ENCODE measurements at places on chromosomes 3 and 15.

DNA sequence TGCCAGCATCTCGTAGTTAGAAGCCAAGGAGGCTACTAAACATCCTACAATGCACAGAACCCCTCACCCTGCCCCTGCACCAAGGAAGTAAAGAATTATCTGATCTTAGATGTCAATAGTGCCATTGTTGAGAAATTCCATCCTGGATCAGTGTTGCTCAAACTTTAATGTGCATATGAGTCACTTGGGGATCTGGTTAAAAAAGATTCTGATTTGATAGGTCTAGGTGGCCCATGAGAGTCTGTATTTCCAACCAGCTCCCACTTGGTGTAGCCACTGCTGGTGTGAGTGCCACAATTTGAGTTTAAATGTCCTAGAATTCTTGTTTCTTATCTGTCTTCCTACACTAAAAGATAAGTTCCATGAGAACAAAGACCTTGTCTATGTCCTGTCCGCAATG, 43.7 kb downstream of the TMEM45A start:
- no peak for DNase-seq

- no peak for DNase-seq
Observed at GRCh38 chr15:80777826-80778620, 1.1 kb upstream of the CEMIP start.

GRCh38 chr3:169581633-169582032, 81.9 kb downstream of the MECOM start:
- DNase-seq: no peak

DNA sequence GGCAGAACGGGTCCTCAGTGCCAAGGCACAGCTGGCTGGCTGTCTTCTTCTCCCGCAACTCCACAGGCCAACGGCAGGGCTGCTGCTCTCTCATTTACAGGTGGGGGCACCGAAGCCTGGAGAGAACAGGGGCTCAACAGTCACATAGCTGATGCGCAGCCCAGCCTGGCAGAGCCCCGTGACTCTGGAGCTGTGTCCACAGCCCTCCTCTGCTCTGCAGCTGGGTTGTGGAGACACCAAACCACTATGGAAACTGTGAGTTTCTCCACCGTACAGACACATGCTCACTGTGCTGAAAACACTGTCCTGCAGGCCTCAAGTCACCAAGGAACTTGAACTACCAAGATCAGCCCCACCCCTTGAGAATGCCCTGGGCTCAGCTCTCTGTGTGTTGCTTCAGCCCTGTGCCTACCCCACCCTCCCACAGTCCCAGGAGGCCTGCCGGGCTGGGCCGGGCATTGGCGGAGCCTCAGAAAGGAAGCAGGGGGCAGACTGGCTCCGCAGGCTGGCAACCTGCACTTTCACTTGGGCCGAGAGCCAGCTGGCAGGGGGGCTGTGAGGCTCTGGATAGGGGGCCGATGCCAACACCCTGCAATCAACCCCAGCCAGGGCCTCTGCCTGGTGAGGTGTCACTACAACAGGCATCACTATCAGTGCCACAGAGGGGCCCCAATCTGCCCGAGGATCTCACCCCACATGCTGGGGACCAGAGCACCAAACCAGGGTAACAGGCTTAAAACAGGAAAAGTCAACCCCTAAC, 113.7 kb upstream of the RPL32 start:
- no peak for DNase-seq

GRCh38 chr15:99720533-99720932, 12.7 kb downstream of the LYSMD4 start:
- no peak for DNase-seq

DNA sequence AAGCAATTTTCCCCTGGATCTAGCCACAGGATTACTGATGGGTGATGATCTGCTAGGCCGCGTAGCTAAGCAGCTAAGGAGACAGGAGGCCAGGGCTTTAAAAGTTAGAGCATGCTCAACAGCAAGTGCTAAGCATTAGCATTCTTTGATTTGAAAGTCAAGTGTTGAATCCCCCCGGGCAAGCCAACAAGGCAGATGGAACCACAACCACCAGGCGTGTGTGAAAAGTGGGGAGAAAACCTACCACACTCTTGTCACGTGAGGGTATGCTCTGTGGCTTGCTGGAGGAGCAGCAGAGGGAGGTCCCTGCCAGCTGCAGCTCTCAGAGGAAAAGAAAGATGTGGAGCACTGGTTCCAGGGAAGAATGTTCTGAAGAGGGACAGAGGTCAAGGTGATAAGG, 20.9 kb downstream of the SLC51A start:
- no peak for DNase-seq

DNA sequence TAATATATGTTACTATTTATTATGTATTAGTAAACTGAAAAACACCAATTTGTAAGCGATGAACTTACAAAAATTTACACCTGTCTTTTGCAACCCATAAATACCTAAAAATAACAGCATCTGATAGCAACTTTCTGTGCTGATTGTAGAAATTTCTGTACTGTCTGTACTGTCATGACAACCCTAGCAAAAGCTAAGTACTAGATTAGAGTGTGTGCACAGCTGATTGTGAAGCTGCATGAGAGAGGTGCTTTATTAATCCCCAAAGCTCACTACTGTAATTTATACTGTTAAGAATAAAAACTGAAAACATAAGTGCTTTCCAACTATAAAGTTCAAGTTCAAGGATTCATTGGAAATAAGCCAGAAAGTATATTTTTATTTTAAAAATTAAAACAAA, 815 bp downstream of the BCL2A1 start:
- no peak for DNase-seq
